Chondrocyte (in vitro differentiated cells): ENCODE measurements at places on chromosomes 3 and 15.

DNA sequence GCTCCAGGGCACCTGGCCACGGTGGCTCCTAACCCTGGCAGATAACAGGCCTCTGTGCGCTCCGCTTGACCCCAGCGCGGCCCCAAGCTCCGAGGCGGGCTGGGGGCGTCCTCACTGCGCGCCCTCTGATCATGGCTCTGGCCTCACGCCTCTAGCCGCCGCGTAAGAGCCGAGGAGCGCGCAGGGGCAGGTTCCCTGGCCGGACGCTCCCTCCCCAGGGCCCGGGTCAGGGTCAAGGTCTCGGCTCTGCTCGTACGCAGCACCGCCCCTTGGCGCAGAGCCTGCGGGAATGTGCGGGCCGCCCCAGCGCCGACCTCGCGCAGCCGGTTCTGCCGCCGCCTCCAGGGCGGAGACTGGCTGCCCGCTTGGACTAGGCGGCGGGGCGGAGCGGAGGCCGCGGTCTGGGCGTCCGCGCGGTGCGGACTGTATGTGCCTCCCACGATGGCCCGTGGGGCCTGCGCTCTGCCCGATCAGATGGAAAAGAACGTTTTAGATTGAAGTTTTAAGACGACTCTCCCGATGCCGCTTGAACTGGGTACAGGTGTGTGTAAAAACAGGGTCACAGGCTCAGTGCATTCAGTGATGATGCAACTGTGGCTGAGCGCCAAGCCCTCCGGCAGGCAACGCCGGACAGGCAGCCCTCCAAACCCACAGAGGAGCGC is 40.8 kb downstream of the CHST14 start:
- no peak for DNase-seq

DNA sequence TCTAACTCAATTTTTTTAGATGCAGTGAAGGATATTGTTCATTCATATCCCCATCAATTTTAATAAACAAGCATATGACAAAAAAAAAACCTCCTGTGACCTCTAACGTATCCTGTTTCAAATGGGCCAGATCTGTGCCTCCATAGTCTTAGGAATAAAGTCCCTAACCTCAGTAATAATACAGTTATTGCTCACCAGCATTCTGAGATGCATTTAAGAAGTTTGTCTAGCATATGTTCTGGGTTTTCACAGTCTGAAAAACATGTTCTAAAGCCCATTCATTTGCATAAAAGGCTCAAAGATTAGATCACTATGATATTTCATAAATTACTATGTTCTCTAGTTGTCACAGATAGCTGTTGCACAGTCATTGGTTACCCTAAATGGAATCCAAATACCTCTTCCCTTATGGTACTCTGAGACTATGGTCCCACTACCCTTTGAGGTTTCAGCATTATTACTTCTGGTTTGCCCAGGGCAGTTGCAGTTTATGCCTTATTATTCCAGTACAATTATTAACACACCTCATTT is 190.1 kb downstream of the ZIC4 start:
- DNase-seq = no peak

- no peak for DNase-seq
Measured at GRCh38 chr3:184932777-184933176, 120.8 kb downstream of the VPS8 start.

DNA sequence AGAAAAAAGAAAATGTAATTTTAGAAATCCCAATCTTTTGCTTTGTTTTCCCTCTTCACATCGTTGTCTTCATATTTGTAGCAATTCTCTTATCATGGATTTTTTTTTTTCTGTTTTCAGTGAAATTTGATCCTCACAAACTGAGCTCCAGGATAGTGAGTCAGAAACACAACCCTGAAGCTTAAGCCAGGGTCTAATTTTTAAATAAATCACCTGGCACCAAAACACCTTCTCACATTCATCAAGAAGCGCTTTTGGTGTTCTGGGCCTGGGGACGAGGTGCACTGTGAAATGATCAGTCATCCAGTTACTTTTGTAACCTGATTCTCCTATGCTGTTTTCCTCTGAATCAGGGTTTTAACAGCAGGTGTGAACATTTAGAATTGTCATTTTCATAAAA is 87.7 kb downstream of the REC114 start:
- no peak for DNase-seq

- no peak for DNase-seq
Measured at GRCh38 chr3:37768107-37768809, 93.4 kb upstream of the CTDSPL start.

GRCh38 chr15:32698773-32699390 is 18.9 kb upstream of the GREM1 start:
- no peak for DNase-seq

GRCh38 chr3:9809239-9809614 is 835 bp upstream of the TTLL3 start:
- DNase-seq = no peak

DNA sequence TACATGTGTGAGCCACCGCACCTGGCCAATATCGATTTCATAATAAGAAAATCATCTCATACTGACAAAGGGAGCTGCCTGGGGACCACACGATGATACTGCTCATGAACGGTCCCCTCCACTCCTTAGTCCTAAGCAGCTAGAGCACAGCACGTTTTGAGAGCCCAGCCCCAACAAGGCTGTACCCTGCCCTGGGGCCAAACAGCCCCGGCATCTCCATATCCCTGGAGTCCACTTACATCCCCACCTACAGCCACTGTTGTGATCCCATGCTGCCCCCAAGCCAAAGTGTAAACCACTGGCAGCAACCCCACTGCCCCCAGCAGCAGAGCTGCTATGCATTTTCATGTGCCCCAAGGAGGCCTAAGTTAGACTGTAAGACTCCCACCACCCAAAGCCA is 52.8 kb downstream of the ADAM10 start:
- no peak for DNase-seq
